Left renal cortex interstitium (tissue), 4 donors: ENCODE measurements at places on chromosomes 3 and 15. TPM values are rescaled to one million over a fixed set of nuclear protein-coding genes. Genes with fewer than 3 reads are reported as not detected.

DNA sequence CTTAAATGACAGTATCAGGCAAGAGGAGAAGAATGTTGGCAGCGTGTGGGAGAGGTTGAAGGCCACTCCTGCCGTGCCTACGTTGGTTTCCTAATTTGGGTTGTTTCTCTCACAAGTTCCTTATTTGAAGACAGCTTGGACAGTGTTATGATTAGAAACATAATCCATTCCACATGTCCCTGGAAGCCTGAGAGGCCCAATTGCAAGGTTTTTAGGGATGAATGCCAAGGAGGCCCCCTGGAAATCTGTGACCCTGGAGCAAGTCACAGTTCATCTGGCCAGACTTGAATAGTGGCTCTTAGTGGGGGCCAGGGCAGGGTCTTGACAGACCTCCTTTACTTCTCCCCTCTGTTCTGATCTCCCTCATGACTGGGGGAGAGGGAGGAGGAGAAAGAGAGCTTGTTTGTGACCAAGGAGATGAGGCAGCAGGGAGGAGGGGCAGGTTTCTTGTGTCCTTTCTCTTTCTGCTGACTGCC lies 584.4 kb upstream of the TBL1XR1 start:
- no peak for DNase-seq

DNA sequence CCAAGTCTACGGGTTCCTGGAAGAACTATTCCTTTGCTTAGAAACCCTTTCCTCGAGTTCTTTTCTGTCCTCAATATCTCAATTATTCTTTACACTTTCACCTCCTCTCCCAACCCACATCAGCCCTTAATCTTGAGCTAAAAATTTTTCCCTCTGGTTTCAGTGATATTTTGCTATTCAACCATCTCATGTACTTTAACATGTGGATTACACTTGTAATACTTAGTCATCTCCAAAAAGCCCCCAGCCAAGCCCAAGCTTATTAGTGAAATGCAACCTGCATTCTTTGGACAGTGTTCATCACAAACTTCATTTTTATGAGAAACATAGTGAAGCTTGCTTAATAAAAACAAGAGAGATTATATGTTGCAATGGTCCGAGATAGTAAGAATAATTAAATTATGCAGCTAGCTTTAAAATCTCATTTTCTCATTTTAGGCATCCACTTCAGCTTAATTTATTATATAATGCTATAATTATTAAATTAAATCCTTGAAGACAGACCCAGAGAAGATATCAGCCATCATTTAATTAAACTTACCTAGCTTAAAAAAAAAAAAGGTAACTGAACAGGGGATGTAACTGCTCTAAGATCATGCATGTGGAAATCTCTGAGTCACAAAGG lies 534.5 kb upstream of the TBL1XR1 start:
- DNase-seq: no peak

DNA sequence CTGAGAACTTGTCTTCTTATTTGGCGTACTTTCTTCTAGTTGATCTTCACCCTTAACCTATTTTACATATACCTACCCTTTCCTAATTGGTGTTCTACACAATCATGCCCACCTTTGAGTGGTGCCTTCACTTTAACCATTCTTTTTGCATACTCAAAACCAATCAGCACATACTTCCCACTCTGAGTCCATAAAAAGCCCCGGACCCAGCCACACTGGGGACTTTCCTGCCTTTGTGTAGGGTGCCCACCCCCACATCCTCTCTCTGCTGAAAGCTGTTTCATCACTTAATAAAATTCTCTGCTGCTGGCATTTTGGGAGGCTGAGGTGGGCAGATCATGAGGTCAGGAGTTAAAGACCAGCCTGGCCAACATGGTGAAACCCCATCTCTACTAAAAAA lies 15.9 kb upstream of the CHST2 start:
- no peak for DNase-seq

The XCR1 gene
- 0.22 TPM for polyA plus RNA-seq

The RYR3 gene
- 4.5 TPM for polyA plus RNA-seq

DNA sequence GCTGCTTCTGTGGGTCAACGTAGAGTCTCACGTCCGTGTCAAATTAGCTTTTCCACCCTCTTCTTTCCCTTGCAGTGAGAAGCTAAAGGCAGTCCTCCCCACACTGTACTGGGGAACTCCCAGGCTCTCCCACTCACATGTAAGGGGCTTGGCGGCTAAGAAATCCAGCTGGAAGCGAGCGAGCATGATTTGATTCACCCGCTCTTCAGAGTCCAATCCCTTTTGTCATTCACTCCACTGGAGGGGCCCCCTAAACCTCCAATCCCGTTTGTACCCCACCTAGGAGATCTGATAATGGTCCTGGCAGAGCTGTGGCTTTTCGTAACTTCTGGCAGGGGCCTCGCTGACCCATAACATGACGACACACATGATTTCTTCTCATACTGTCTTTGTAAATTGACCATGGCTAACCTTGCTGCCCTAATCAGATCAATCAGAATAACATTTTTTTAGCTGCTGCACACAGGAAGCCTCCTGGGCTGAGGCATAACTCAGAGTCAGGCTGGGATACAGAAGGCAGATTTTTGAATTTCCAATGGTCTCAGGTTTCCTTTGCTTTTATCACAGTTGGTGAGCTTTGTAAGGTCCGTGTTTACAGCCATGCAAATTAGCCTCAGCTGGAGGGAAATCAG lies 235.2 kb downstream of the GREM1 start:
- DNase-seq: no peak

DNA sequence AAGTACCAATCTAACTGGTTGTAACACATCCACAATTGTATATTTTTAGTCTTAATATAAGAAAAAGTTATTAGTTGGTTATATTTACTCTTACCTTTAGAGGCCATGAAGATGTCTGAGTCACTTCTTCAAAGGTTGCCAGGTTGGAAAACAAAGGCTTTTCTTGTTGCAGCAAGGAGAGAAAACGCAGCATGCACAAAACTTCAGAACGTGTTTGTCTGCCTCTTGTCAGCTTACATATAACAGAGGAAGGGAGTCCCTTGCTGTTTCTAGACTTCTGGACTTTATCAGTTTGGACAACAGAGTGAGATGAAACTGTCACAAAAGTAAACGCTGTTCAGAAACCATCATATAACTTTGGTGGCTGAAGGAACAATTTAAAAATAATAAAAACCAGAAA lies at the start of gene PLSCR5:
PLSCR5 (minus strand) TSS at position 241 of the 400 bp plus-strand sequence; CDS start at position 107, 134 bp downstream.
- no peak for DNase-seq

GRCh38 chr15:27182561-27183110 lies 211.7 kb downstream of the GABRG3 start:
- no peak for DNase-seq

GRCh38 chr3:114804099-114804498 lies 343.0 kb downstream of the ZBTB20 start:
- DNase-seq: no peak

The EHD4 gene
- 16.9 TPM for polyA plus RNA-seq

DNA sequence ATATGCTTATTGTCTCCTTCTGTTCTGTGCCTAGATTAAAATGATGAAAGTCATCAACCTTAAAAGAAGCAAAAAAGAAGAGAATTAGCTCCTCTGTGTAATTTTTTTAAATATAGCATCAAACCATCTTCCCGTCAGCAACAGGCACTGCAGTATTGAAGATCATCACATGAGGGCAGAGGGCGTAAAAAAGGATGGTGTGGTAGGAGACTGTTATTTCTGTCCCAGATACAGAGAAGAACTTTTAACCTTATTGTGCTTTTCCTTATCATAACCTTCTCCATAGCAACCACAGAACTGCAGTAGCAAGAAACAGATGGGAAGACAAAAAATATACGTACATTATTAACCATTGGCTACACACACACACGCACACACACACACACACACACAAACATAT lies 88.8 kb downstream of the IGSF11 start:
- no peak for DNase-seq

- no peak for DNase-seq
Observed at GRCh38 chr3:9107738-9108137, 141.7 kb downstream of the SRGAP3 start.

The SYNPR gene
- 0.25 TPM for polyA plus RNA-seq

The TMC3 gene
- polyA plus RNA-seq: 0.17 TPM

DNA sequence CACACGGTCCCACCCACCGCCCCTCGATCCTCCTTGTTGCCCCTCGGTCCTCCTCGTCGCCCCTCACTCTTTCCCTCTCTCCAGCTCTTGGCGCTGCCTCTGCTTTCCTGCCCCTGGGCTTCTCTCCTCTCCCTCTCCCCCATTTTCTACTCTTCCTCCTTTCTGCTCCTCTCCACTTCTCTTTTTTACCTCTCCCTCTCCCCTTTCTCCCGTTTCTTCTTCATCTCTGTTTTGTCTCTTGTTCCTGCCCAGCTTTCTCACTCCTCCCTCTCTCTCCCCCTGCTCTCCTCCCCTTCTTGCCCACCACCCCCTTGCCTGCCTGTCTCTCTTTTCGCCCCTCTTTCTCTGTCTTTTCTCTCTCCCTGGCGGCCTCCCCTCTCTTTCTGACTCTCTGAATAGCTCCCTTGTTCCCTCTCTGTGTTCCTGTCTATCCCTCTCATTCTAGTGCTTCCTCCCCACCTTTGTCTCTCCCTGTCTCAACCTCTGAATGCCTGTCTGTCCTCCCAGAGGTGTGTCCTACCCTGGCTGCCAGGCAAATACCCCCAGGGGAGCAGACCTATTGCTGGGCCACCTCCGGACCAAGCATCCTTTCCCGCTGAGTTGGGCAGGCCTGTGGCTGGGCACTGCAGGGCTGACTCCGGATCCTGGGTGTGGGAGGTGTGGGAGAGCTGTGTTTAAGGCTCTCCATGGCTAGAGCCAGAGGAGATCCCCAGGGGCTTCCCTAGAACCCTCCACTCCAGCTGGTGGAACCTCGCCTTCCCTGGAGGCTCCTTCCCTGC lies 41.0 kb downstream of the EPHB3 start:
- DNase-seq: no peak

DNA sequence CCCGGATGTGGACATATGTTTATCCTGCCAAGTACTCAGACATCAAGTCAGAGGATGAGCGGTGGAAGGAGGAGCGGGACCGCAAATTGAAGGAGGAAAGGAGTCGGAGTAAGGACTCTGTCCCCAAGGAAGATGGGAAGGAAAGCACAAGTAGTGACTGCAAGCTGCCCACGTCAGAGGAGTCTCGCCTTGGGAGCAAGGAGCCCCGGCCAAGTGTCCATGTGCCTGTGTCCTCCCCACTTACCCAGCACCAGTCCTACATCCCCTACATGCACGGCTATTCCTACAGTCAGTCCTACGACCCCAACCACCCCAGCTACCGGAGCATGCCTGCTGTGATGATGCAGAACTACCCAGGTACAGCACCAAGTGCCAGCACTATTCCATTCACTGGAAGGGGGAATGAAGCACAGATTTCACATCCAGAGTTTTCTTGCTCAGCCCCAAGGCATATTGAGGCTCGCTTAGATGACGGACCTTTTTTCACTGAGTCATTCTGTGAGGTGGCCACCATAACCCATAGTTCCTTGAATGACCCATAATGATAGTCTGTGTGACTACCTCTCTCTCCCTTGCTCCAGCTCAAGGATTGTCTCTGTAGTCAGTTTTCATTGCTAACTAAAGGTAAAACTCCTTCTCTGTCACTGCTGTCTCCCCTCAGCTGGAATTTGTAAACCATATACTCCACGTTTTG lies 97.1 kb downstream of the RBPMS2 start:
- DNase-seq: no peak

The FSTL1 gene
- 482 TPM for polyA plus RNA-seq

GRCh38 chr15:69666921-69667811 lies 214.5 kb downstream of the RPLP1 start:
- no peak for DNase-seq

DNA sequence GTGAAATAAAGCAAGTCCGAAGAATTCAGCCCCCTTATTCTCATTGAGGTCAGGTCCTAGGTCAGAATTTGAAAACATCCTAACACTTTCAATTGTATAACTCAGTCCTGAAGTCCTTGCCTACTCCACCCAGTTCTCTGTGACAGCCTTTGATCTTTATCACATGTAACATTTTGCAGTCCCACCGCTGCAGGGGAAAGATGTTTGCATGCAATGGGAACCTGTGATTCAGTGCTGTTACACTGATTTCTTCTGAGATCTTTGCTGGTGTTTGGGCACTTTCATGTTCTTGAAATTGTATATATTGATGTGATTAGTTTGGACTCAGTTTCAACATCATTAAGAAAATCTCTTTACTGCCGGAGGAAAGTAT lies 18.0 kb upstream of the SECISBP2L start:
- DNase-seq: no peak

The NTRK3 gene
- 11.9 TPM for polyA plus RNA-seq

DNA sequence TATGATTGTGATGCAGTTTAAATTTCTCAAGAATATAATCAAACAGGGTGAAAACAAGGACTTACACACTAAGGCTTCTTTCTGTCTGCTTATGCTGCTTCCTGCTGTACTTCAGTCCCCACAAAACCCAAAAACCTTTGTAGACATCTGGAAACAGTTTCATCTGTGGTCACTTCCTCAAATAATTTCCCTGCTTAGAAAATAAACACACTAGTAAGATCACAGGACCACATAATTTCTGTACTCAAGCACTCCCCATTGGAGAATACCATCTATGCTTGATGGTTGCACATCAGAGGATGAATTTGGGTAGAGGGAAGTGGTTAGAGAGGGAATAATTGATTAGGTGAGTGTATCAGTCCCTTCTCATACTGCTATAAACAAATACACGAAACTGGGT lies 266.2 kb downstream of the LSAMP start:
- no peak for DNase-seq

The ANKRD34C gene
- polyA plus RNA-seq: 0.06 TPM

The DUOXA1 gene
- polyA plus RNA-seq: 0.10 TPM

DNA sequence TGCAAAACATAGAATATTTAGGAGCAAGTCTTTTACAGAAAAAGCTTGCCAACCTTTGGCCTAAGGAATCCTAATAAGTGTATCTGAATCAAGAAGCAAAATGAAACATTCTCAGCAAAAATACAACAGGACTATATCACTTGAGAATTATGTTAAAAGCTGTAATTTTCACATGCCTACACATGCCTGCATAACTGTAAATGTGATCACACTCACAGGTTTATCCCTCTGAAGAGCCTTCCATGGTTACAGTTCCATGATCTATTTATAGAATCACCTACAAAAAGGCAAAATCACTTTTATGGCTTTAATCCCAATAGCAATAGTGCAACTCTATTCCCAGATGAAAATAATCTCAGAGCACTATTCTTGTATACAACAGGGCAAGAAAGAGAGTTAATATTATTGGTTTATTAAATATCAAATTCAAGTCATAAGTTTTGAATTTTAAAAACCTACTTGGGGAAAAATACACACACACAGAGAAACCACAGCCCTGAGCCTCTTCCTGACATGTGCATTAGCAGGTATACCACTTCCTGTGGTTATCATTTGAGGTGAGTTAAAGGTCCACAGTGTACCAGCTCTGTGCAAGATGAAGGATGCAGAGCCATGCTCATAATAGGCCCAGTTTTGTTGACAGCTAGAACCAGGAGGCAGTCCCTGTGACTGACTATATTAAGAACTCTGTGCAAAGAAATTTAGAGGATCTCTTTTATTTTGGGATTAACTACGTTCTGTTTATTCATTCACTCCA lies 252.5 kb upstream of the TGFBR2 start:
- no peak for DNase-seq

- no peak for DNase-seq
Observed at GRCh38 chr3:11236588-11237461, 35.4 kb upstream of the ATG7 start.
